ENCODE measurements at places on chromosomes 2 and 18.

GRCh38 chr2:105712981-105713596, 31.6 kb upstream of the NCK2 start:
- DNase-seq, result no peak

- no peak for DNase-seq
Observed at GRCh38 chr2:127254386-127254981, 34.4 kb upstream of the CYP27C1 start.

DNA sequence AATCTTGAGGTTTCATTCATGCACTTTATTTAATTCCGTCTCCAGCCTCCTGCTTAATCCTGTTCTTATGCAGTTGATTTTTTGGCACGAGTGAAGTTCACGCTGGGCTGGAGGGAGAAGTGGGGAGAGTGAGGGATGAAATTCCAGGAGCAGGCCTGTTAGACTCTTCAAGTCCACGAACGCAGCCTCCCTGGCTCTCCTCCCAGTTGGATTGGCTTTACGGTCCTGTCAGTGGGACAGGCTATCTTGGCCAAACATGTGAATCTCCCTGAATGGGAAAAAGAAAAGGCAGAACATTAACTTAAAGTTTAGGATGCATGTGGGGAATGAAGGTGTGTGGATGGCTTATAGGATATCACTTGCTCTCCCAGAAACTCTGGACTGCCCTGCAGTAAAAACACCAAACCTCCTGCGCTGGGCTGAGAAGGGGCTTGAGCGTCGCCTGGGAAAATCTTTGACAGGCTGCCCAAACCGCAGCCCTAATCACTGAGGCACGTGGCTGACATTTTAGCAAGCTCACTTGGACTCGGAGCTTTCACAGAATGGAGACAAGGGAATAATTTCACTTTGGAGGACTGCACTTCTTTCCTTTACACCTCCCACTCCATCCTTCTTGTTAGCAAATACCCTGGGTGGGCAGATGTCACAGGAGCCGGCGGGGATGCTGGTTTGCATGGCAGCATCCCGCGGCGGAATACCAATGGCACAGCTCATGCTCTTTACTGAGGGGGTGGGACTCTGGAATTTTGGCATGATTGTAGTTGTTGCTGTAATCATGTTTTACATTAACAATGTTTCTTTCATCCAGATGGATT, 93.9 kb downstream of the ACKR3 start:
- DNase-seq, result no peak

GRCh38 chr2:24181849-24182248, 7.0 kb downstream of the FAM228A start:
- DNase-seq, result no peak

All from CD4-positive, alpha-beta T cell treated with Interferon gamma for 1 hour (primary cell).